GM23338 (cell line): ENCODE measurements at places on chromosomes 12 and 14. TPM values are rescaled to one million over a fixed set of nuclear protein-coding genes. Genes with fewer than 3 reads are reported as not detected.

DNA sequence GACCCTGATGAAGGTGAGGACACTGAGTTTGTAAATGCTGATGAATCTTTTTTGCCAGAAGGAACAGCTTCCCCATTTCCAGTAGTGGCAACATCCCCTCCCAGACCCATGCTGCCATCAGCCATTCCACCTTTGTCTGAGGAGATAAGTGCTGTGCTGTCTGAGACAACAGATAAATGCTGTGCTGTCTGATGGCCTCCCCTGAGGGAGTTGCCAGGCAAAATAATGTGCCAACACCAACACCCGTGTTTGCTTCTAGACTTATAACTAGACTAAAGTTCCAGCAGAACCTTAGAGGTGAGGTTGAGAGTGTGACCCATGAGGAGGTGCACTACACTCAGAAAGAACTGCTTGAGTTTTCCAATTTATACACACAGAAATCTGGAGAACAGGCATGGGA is 349.5 kb downstream of the C12orf75 start:
- no peak for DNase-seq

DNA sequence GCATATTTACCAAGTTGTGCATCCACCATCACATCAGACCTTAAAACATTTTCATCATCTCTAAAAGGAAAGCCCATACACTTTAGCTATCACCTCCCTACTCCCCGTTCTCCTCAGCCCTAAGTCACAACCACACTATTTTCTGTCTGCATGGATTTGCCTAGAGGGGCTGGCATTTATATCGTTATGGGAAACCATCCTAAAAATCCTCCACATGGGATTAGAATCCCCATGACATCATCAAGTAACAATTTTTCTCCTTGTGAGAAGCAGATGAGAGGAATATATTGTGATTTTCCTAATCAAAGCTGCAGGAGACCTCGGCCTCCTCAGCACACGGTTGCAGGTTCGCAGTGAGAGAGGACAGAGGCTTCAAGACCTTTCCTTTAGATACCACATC is 114.1 kb downstream of the SLC15A4 start:
- DNase-seq = no peak

DNA sequence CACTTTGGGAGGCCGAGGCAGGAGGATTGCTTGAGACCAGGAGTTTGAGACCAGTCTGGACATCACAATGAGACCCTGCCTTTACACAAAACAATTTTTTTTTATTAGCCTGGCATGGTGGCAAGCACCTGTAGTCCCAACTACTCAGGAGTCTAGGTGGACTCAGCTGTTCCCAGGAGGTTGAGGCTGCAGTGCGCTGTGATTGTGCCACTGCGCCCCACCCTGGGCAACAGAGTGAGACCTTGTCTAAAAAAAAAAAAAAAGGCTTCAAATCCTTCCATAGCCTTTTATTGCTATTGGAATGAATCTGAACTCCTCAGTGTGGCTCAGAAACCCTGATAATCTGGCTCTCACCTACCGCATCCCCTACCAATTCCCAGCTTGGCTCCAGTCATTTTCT is 26.1 kb downstream of the AK7 start:
- DNase-seq = no peak

LRFN5 gene
- 6.3 and 6.8 TPM in 2 replicates for total RNA-seq

KRT7 gene
- 9.4 and 11.7 TPM in 2 replicates for total RNA-seq
